ENCODE measurements at places on chromosomes 5 and 9. TPM values are rescaled to one million over a fixed set of nuclear protein-coding genes. Genes with fewer than 3 reads are reported as not detected.

Gene SLC6A7
- total RNA-seq: not detected

Gene MTMR12
- total RNA-seq: 13.3 TPM

Gene CHSY3
- not detected for total RNA-seq

Gene ADAMTS12
- total RNA-seq: not detected

Gene SPAAR
- total RNA-seq: not detected

Gene BASP1
- total RNA-seq: 0.76 TPM

Gene GDA
- total RNA-seq: not detected

Gene MOB3B
- 1.3 TPM for total RNA-seq

Gene BRIX1
- 73.9 TPM for total RNA-seq

Gene ECSCR
- total RNA-seq: not detected

Gene WWC1
- 1.9 TPM for total RNA-seq

Gene NR3C1
- total RNA-seq: 39.5 TPM

Gene SOHLH1
- not detected for total RNA-seq

Gene PCDHB10
- total RNA-seq: not detected

Gene WDR38
- total RNA-seq: not detected

Gene ASPN
- not detected for total RNA-seq

Gene TAF1L
- total RNA-seq: not detected

Gene FAM169A
- total RNA-seq: 7.8 TPM

Gene TIGD6
- total RNA-seq: 3.0 TPM

Gene C9
- not detected for total RNA-seq

Gene SLC6A18
- total RNA-seq: not detected

Gene LECT2
- not detected for total RNA-seq

Gene MEGF10
- not detected for total RNA-seq

Gene ANKRD34B
- total RNA-seq: 0.25 TPM

Gene TAF11L9
- total RNA-seq: not detected

Gene TMEM174
- total RNA-seq: not detected

Gene NSG2
- not detected for total RNA-seq

Gene CARTPT
- total RNA-seq: not detected

Gene FREM1
- total RNA-seq: 0.23 TPM

Gene DDX41
- total RNA-seq: 70.1 TPM

Gene DNAH5
- total RNA-seq: not detected

Gene DOLPP1
- 36.1 TPM for total RNA-seq

Gene DDX4
- not detected for total RNA-seq

Gene MELK
- total RNA-seq: 55.1 TPM

Gene ERMP1
- 22.5 TPM for total RNA-seq

Gene KIF24
- total RNA-seq: 6.1 TPM

Gene SLC35D2
- 1.5 TPM for total RNA-seq

Data from activated naive CD4-positive, alpha-beta T cell treated with anti-CD3 and anti-CD28 coated beads, Interleukin-2, amount 50 U/mL, for 72 hours (primary cell).